Nucleus accumbens (tissue), 56 donors: ENCODE measurements at places on chromosomes 1 and 21.
A peak's percentile ranks its signal among the peaks of the same experiment; 100 is the strongest.

- DNase-seq: no peak
Observed at GRCh38 chr1:10957133-10957532, 55.3 kb upstream of the TARDBP start.

GRCh38 chr1:181126871-181127587, 38.5 kb downstream of the IER5 start:
- DNase-seq: no peak

DNA sequence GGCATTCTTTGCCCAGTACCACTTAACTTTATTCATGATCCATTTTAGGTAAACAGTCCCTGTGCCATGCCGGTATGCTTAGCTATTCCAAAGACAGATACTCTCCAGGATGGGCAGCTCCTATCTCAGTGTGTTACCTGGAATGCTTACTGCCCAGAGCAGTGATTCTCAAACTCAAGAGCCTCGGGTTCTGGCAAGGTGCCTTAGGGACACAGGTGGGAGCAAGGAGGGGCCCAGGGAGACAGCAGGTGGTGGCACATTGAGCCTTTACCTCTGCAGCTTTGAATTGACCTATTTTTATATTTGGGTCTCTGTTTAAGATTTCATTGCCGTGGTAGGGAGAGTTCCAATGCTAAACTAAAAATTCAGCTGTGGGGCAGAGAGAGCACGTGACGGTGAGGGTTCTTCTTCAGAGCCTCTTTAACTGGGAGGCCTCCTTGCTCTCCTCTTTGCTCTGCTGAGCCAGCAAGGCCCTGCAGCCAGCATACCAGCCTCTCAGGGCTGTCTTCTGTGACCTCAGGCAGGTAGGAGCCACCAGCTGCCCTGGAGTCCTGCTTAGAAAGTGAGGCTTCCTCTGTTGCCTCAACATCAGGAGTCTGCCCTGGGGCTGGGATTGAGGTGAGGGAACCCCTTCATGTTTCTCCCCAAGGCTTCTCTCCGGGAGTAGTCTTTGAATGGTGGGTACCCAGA, 20.2 kb downstream of the PHGDH start:
- DNase-seq: no peak

GRCh38 chr1:10528066-10529014, 53.6 kb downstream of the PEX14 start:
- DNase-seq: no peak

DNA sequence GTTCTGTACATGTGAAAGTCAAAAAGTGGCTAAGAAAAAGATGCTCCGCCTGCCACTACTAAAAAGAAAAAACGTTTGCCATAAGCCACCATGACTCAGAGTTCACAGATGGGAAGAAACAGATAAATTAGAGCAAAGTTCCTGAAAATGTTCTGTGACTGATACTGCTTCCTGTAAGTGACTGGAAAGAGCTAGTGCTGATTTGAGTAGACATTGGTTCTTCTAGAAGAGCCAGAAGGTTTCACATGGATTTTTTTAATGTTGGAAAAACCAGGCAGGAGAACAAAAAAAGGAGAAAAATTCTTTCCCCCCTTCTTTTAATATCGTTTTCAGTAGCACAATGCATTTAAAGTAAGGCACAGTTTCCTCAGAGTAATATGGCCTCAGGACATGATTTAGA, 221.4 kb downstream of the HLX start:
- DNase-seq: no peak

- peak; percentile 85 for DNase-seq
Observed at GRCh38 chr1:150149271-150150132, at the start of gene PLEKHO1. Gene PLEKHO1 (plus strand): TSS chr1:150149916. CDS start chr1:150150258, 342 bp downstream.

DNA sequence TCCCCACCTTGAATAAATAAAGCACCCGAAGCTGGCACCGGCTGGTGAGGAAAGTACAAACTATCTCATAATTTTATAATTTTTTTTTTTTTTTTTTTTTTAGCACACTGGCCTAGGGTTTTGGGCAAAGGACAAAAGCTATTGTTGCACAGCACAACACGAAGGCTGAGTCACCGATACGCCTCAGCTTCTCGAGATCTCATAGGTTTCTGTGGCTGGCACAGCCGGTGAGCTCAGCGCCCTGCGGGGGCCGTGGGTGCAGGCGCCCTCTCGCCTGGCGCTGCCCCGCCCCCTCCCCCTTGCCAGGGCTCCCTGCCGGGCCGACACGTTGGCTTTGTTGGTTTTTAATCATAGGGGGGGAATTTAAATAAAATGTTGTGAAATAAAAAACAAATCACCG, 17.2 kb downstream of the CASZ1 start:
- DNase-seq: peak; percentile 29

DNA sequence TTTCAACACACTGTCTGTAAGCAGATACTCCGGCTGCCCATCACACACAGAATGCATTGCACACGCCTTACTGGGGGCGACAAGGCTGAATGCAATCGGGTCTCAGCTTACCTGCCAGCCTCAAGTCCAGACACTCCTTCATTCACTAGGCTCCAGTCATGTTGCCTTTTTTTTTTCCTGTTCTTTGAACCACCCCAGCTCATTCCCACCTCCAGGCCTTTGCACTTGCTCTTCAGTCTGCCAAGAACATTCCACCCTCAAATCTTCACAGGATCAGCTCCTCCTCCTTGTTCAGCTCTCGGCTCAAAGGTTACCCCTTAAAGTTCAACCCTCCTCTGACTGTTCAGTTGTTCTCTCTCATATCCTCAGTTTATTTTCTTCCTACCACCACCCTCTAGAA, 181.9 kb upstream of the ESRRG start:
- DNase-seq: no peak

GRCh38 chr1:89800022-89800655, 20.7 kb upstream of the LRRC8D start:
- DNase-seq: no peak

GRCh38 chr1:21672478-21673276, 3.5 kb upstream of the RAP1GAP start:
- DNase-seq: no peak

GRCh38 chr21:38985568-38986378, 180.0 kb downstream of the ETS2 start:
- no peak for DNase-seq

DNA sequence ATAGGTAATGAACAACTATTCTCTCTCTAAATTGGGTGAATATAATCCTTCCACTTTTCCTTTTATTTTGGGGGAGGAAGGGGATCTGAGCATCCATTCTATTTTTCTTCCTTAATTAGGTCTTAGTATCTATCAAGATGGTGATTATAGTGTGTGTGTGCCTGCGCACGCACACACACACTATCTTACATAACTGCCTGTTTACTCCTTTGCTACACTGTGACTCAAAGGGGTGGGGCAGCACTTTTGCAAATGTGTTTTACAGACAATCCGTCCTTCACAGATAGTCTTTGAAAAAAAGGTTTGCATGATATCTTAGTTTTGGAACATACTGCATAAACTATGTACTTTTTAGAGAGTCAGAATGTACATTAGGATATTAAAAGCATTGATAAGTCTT, 191.5 kb downstream of the SDCCAG8 start:
- no peak for DNase-seq

DNA sequence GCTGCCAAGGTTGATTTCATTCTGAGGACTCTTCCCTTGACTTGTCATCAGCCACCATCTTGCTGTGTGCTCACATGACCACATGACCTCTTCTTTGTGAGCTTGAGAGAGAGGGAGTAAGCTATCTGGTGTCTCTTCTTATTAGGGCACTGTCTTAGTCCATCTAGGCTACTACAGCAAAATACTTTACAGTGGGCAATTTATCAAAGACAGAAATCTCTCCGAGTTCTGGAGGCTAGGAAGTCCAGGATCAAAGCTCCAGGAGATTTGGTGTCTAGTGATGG, 11.9 kb upstream of the RPS6KA1 start:
- no peak for DNase-seq

GRCh38 chr1:175073061-175073460, 5.4 kb downstream of the TNN start:
- no peak for DNase-seq

- no peak for DNase-seq
Observed at GRCh38 chr21:28641731-28642130, 350.9 kb downstream of the LTN1 start.

DNA sequence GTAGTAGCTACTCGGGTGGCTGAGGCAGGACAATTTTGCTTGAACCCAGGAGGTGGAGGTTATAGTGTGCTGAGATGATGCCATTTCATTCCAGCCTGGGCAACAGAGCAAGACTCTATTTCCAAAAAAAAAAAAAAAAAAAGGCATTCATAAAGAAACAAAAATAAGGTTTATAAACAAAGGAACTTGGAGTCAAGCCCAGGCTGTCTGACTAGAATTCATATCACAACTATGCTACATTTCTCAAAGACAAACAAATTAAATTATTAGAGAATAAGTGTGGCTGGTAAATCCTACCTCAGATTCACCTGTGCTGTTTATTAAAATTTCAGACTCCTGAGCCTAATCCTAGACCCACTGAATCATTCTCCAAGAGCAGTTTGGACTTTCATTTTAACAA, 4.2 kb downstream of the GCLM start:
- DNase-seq: no peak

GRCh38 chr1:71080230-71080738, 551 bp downstream of the ZRANB2 start:
- no peak for DNase-seq

- no peak for DNase-seq
Observed at GRCh38 chr1:101859941-101860340, 136.8 kb downstream of the OLFM3 start.

- peak; percentile 98 for DNase-seq
Observed at GRCh38 chr1:27725374-27726172, at the start of gene FAM76A. Gene FAM76A (plus strand): TSS chr1:27725961. CDS start chr1:27726081, 120 bp downstream.

GRCh38 chr1:223199094-223199647, 56.1 kb upstream of the TLR5 start:
- DNase-seq: no peak

GRCh38 chr1:85816606-85817005, 108.4 kb upstream of the ZNHIT6 start:
- DNase-seq: no peak
